ENCODE measurements at places on chromosomes 13 and 19.

GRCh38 chr19:15045506-15045905, 3.8 kb upstream of the CASP14 start:
- no peak for DNase-seq

DNA sequence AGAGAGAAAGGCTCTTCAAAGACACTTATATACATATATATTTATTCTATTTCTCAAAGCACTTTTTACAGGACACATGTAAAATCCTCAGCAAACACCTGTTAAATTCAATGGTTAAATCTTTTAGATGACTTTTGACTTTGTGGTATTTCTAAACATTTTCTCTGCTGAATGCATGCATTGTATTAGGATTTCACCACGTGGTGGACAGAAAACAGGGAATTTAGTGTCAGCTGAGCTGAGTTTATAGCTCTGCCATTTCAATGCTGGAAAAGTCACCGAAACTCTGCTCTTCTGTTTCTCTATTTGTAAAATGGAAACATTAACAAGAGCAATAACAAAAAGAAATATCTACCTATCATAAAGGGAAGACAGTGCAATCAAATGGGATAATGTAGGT, 375.6 kb downstream of the ENOX1 start:
- DNase-seq: no peak

DNA sequence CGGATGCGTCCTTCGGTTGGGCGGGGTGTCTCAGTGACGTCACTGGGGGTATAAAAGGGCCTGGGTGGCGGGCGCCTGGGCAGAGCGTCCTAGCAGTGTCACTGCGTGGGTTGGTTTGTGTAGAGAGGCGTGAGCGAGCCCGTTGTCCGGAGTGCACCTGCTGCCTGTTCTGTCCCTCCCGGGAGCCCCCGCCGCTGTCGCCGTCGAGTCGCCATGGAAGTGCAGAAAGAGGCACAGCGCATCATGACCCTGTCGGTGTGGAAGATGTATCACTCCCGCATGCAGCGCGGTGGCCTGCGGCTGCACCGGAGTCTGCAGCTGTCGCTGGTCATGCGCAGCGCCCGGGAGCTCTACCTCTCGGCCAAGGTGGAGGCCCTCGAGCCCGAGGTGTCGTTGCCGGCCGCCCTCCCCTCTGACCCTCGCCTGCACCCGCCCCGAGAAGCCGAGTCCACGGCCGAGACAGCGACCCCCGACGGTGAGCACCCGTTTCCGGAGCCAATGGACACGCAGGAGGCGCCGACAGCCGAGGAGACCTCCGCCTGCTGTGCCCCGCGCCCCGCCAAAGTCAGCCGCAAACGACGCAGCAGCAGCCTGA, 2.9 kb downstream of the IER2 start:
- peak; percentile 97 for DNase-seq

GRCh38 chr19:16366433-16367260, 42.0 kb downstream of the KLF2 start:
- no peak for DNase-seq

GRCh38 chr13:101917833-101918661, 465.6 kb downstream of the ITGBL1 start:
- no peak for DNase-seq

- no peak for DNase-seq
Measured at GRCh38 chr13:67063036-67063435, 167.1 kb downstream of the PCDH9 start.

GRCh38 chr19:3098515-3099346, 4.6 kb downstream of the GNA11 start:
- DNase-seq: peak; percentile 86

DNA sequence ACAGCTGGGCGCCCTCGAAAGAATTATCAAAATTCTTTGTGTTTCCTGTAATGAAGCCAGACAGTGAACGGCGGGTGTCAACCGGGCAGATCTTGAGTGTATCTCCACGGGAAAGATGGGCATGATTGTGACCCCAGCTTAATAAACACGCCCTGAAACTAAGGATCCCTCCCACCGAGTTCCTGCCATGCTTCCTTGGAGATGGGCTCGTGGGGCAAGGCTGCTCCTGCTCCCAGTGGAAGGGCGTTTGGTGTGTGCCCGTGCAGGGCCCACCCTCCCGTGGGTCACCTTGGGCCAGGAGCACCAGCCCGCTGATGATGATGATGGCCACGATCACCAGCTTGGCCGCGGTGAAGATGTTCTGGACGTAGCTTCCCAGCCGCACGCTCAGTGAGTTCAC, 7.4 kb downstream of the SLC7A9 start:
- DNase-seq: no peak

DNA sequence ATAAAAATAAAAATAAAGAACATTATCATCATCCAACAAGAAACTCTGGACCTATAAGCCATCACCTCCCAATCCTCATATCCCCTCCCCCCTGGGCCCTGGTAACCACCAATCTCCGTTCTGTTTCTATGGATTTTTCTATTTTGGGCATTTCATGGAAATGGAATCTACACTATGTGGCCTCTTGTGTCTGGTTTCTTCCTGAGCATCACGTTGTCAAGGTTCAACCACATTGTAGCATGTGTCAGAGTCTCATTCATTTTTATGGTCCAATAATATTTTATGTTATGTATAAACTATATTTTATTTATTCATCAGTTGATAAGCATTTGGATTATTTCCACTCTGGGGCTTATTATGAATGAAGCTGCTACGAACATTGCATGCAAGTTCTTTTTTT, 26.9 kb downstream of the SULT2B1 start:
- DNase-seq: no peak

GRCh38 chr19:6737873-6738786, 750 bp upstream of the GPR108 start:
- DNase-seq: peak; percentile 87

DNA sequence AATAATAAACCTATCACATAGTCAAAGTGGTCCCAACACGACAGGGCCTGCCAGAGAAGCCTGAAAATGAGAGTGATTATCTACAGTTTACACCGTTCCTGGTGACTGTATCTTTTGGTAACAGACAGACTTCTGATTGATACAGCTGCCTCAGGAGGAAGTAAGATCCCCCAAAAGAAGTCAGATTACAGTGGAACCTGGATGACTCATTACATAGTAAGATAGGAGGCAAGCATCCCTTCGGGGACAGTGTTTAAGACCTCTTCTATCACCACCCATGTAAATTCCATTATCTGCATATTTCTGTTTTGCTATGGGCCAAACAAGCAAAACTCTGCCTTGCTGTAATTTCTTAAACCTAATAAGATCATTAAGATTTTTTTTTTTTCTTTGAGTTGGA, 44.0 kb upstream of the FLT1 start:
- no peak for DNase-seq

GRCh38 chr19:14150770-14151661, 14.6 kb upstream of the ASF1B start:
- no peak for DNase-seq

DNA sequence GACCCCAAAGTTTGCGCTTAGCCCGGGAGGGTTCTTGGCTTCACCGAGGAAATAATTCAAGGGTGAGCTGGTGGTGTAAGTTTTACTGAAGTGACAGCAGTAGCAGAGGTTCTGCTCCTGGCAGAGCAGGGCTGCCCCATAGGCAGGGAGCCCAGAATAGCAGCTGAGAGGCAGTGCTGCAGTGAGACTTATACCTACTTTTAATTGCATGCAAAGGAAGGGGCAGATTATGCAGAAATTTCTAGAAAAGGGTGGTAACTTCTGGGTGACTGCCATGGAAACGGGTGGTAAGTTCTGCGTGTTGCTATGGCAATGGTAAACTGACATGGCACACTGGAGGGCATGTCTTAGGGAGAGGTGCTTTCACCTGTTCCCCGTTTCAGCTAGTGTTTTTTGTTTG, 17.5 kb upstream of the CAMSAP3 start:
- no peak for DNase-seq

- no peak for DNase-seq
Measured at GRCh38 chr13:22936228-22936627, 244.6 kb upstream of the SGCG start.

GRCh38 chr13:110396913-110397381, 89.9 kb downstream of the COL4A2 start:
- peak; percentile 77 for DNase-seq

- no peak for DNase-seq
Measured at GRCh38 chr13:30676672-30677071, 58.7 kb upstream of the ALOX5AP start.

DNA sequence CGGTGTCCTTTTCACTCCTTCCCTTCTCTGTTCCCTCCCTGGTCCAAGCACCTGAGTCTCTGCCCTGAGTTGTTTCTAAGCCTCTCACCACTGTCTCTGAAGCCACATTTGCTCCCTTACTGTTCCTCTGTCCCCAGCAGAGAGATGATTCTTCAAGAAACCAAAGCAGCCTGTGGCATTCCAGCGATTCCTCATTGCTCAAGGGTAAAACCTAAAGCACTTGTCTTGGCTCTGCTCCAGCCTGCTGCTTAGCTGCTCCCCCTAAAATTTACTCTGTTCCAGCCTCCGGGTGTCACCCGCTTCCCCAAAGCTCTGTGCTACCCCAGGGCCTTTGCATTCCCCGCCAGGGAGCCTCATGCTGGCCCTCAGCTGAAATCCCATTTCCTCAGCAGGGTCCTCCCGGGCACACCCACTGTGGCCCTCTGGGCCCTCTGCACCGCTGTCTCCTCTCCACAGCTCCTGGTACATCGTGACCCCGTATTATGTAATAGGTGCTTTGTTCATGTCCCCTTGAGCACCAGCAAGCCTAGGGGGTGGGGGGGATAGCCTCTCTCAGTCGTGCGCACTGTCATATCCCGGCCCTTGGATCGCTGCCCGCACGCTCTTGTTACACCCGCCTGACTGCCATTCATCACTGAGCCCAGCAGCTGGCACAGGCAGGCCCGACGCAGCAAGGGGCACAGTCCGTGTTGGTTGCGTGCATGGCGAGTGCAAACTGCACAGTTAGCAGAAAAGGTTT, 15.8 kb downstream of the TECR start:
- peak; percentile 79 for DNase-seq

DNA sequence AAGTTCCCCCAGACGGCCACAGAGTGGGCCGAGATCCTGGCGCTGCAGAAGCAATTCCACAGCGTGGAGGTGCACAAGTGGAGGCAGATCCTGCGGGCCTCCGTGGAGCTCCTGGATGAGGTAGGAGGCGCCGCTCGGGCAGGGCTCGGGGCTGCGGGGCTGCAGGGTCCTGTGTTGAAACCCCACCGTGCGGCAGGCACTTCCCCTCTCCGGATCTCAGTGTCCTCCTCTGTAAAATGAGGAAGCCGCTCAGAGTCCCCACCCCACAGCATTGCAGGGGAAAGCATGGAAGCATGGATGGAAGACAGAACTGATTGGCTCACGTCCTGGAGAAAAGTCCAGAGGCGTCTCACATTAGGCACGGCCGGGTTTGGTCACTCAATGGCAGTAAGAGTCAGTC, 6.8 kb upstream of the SCN1B start:
- no peak for DNase-seq

DNA sequence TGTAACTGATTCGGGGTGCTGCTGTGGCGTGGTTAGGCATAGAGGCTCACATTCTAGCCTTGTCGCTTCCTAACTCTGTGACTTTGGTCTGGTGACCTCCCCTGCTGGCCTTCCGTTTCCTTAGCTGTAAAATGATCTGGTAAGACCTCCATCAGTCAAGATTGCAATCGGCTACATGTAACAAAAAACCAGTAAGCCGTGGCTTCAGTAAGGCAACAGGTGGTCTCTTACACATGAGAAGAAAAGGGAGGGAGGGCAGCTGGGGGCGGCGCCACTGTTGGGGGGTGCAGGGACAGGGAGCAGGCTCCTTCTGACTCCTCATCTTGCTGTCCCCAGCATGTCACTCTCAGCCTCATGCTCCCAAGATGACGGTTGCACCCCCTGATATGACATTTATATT, 148.0 kb downstream of the SIPA1L3 start:
- no peak for DNase-seq

GRCh38 chr19:18290302-18291018, 9.0 kb upstream of the JUND start:
- no peak for DNase-seq

DNA sequence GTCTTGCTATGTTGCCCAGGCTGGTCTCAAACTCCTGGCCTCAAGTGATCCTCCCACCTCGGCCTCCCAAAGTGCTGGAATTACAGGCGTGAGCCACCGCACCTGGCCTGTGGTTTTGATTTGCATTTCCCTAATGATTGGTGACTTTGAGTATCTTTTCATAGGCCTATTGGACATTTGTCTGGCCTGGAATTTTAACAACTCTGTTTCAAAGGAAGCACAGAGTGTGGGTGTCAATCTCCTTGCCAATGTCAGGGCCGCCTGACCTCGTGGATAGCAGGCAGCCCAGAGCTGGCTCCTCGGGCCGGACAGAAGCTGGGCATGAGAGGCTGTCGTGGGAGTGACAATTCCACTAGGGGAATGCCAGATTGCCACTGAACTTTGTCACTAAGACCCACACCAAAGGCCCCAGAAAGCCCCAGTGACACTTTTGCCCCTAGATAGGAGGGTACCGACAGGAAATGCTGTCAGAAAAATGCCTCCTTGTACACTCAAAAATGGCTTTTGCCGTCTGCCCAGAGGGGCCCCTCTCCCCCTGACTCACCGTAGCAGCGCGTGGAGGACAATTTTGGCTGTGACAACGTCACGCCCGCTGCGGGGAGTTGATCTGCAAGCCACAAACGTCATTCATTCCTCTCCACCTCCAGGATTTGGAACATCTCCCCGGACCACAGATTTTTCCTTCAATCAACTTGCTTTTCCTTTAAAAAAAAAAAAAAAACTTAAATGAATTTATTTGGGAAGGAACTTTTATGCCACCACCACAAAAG, 11.7 kb upstream of the ADGRE5 start:
- DNase-seq: peak; percentile 50

GRCh38 chr13:60642552-60642951, 245.5 kb downstream of the TDRD3 start:
- no peak for DNase-seq

DNA sequence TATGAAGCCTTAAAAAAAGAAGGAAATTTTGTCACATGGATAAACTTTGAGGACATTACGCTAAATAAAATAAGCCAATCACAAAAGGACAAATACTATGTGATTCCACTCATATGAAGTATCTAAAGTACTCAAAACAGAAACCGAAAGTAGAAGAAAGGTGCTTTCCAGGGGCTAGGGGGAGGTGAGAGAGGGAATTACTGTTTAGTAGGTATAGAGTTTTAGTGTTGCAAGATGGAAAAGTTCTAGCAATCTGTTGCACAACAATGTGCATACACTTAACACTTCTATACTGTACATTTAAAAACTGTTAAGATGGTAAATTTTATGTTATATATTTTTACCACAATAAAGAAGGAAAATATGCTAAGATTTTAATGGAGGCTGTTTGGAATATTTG, 83.0 kb downstream of the POLR1D start:
- no peak for DNase-seq

DNA sequence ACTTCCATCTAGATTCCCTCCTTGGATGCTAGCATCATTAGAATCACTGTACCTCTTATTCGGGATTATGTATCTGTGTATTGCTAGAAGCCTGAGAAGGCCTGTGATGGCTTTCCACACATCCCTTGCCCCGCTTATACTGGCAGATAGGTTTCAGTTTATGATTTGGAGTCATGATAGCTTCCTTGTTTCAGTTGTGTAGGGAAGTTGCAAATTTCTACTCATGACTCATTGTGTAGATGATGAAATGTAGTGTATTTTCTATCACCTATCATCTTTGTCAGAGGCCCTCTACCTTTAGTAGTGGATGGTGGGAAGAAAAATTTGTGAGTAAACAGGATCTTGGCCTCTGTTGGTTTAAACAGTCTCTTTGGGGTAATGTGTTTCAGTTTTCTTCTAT, 165.2 kb downstream of the GGACT start:
- DNase-seq: no peak

Data from heart right ventricle (tissue), 16 donors.